ENCODE measurements at places on chromosomes 1 and 21. TPM values are rescaled to one million over a fixed set of nuclear protein-coding genes. Genes with fewer than 3 reads are reported as not detected.

DNA sequence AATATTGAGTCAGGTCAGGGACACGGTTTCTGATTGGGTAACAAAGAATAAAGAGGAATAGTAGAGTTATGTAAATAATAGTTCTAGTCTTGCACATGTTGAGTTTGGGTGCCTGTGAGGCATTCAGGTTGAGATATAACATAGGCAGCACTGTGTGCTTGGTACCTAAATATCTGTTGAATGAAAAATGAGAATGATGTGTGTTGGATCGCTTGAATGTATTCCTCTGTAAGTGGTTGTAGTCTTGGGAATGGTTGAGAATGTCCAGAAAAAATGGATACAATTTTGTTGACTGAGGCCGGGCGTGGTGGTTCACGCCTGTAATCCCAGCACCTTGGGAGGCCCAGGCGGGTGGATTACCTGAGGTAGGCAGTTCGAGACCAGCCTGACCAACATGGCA is 116.3 kb upstream of the HNRNPU start:
- no peaks in the 10 kb centered on the region for H3K27me3 ChIP-seq
- no peaks in the 10 kb centered on the region for H3K36me3 ChIP-seq
- H3K4me1 ChIP-seq: no peaks in the 10 kb centered on the region
- no peak overlapping the region for H3K4me3 ChIP-seq
- H3K27ac ChIP-seq: no peak overlapping the region

DNA sequence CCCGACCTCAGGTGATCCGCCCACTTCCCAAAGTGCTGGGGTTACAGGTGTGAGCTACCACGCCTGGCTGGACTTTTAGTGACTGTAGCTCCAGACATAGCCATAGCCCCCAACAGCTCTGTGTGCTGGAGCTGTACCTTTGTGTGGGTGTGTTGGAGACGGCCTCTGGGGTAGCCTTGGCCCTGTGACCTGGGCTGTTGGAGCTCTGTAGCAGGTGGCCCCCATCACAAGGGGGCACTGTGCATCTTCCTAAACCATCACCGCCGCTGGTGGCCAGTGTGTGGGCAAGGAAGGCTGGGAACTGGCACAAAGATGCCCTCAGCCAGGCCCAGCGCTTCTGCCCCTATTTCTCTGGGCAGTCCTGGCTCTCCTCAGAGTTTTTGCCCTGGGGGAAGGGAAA is 38.4 kb upstream of the FOXO6 start:
- no peak for DNase-seq
- no peaks in the 10 kb centered on the region for H3K4me1 ChIP-seq
- no peak overlapping the region for H3K4me3 ChIP-seq
- no peaks in the 10 kb centered on the region for H3K36me3 ChIP-seq
- H3K27me3 ChIP-seq: no peaks in the 10 kb centered on the region

- no peak for DNase-seq
- no peak overlapping the region for H3K4me3 ChIP-seq
- no peaks in the 10 kb centered on the region for H3K27me3 ChIP-seq
- no peak overlapping the region for H3K27ac ChIP-seq
- H3K4me1 ChIP-seq: no peaks in the 10 kb centered on the region
Measured at GRCh38 chr1:176188604-176189003, 18.5 kb downstream of the COP1 start.

- H3K36me3 ChIP-seq: no peaks in the 10 kb centered on the region
- H3K4me3 ChIP-seq: no peak overlapping the region
- no peak overlapping the region for H3K27ac ChIP-seq
- no peaks in the 10 kb centered on the region for H3K4me1 ChIP-seq
- DNase-seq: peak; percentile 70
Measured at GRCh38 chr1:24070821-24071393, 41.0 kb downstream of the MYOM3 start.

DNA sequence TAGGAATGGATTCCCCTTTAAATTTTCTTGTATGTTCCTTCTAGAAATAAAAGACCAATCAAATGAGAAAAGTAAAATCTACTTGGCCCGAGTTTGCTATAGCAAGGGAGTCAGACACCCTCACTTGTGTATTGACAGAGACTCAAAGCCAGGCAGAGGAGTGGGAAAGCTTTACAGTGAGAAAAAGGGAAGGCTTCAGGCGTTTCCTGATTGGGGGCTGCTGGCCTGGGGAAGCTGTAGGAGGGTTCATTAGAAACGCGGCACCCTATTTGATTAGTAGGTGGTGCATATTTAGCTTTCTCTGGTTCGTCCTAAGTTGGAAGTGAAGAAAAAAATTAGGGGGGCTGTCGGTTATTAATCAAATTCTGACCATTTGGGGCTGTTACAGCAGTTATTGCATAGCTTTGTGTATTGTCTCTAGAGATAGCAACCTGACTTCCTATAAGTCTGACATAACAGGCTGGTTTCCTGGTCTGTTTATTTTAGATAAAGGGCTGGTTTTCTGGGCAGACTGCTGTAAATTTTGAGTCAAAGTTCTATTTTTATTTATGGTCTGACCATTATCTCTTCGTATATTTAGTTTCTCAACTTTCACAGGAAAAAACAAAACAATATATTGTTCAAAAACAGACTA is 10.0 kb downstream of the SLC25A24 start:
- DNase-seq: no peak
- H3K27ac ChIP-seq: no peak overlapping the region
- H3K4me3 ChIP-seq: no peak overlapping the region
- no peaks in the 10 kb centered on the region for H3K27me3 ChIP-seq
- no peaks in the 10 kb centered on the region for H3K36me3 ChIP-seq

- H3K27me3 ChIP-seq: no peaks in the 10 kb centered on the region
- no peak for DNase-seq
- H3K36me3 ChIP-seq: no peaks in the 10 kb centered on the region
- H3K4me1 ChIP-seq: no peaks in the 10 kb centered on the region
Measured at GRCh38 chr1:212884592-212884991, 26.5 kb downstream of the FLVCR1 start.

The WNT9A gene
- total RNA-seq: 1.1 TPM

DNA sequence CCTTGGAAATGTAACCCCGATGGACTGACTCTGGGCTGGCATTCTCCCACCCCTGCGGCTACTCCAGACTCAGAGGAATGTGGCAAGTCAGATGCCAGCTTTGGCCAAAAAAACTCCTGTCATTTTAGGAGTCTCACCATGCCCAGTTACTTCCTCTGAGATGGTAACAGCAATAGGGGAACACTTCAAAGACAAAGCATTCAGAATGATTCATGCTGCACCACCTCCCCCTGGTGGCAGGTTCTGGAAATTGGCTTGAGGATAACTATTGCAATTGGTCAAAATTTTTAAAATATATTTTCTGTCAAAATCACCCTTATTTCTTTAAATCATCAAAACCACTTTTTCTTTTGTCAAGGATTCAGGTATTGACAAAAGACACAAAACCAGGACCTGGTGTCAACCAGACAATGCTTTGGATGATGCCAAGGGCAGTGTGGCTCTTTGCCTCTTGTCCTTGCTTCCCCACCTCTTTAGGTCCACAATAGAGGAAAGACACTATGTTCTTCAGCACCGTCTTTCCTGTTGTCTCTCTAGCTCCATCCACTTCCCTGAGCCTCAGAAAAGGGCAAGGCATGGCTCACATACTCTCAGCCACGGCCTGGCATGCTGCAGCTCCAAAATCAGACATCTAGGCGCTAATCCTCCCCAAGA is 9.9 kb upstream of the CDCA8 start:
- peak; percentile 67 for DNase-seq
- no peaks in the 10 kb centered on the region for H3K4me1 ChIP-seq
- no peak overlapping the region for H3K4me3 ChIP-seq
- H3K36me3 ChIP-seq: no peaks in the 10 kb centered on the region

GRCh38 chr21:14955936-14956520 is 108.8 kb downstream of the NRIP1 start:
- H3K27me3 ChIP-seq: no peaks in the 10 kb centered on the region
- H3K27ac ChIP-seq: no peak overlapping the region
- no peaks in the 10 kb centered on the region for H3K36me3 ChIP-seq
- no peaks in the 10 kb centered on the region for H3K4me1 ChIP-seq
- no peak for DNase-seq

GRCh38 chr1:77139389-77139788 is 79.8 kb downstream of the PIGK start:
- no peaks in the 10 kb centered on the region for H3K36me3 ChIP-seq
- no peaks in the 10 kb centered on the region for H3K27me3 ChIP-seq
- no peak for DNase-seq
- H3K4me1 ChIP-seq: no peaks in the 10 kb centered on the region
- no peak overlapping the region for H3K4me3 ChIP-seq

- H3K27me3 ChIP-seq: no peaks in the 10 kb centered on the region
- H3K36me3 ChIP-seq: no peaks in the 10 kb centered on the region
- H3K4me1 ChIP-seq: no peaks in the 10 kb centered on the region
- no peak overlapping the region for H3K27ac ChIP-seq
- DNase-seq: no peak
Measured at GRCh38 chr1:22380024-22380785, 71.4 kb upstream of the ZBTB40 start.

DNA sequence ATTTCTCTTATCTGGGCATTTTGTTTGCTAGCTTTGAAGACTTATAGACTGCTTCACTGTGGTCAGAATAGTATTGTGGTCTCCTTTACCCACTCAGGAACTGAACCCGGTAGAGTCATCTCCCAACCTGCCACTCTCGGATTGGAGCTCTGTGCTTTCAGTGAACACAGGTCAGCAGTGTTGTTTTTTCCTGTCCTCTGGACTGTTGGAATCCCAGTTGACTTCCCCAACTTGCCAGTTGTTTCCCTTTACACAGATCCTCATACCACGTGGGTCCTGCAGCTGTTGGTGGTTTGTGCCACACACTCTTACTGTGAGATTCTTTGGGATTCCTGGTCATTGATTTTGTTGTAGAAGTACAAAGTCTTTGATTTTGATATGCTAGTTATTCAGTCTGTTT is 214.1 kb downstream of the DYRK1A start:
- no peak overlapping the region for H3K4me3 ChIP-seq
- H3K27ac ChIP-seq: no peak overlapping the region
- H3K36me3 ChIP-seq: no peaks in the 10 kb centered on the region

DNA sequence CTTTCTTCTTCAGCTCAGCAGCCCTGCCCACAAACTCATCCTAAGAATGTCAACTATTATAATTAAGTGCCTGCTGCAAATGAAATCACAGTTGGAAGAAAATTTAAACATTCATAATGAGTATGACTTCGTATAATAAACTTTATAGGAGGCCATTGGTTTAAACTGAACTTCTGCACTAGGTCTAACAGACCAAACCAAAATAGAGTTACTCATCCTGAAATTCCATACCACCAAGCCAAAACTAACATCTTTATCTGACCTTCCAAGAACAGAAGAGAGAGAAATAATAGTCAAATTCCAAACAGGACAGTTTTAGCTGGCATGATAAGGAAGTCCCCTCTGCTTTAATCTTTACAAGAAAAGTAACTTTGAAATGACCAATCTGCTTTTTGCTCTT is 472.4 kb upstream of the PRMT6 start:
- no peak for DNase-seq
- H3K4me3 ChIP-seq: no peak overlapping the region
- no peaks in the 10 kb centered on the region for H3K4me1 ChIP-seq
- H3K27me3 ChIP-seq: no peaks in the 10 kb centered on the region
- no peak overlapping the region for H3K27ac ChIP-seq

GRCh38 chr21:25569711-25570110 is 37.6 kb downstream of the MRPL39 start:
- DNase-seq: no peak
- no peaks in the 10 kb centered on the region for H3K4me1 ChIP-seq
- no peaks in the 10 kb centered on the region for H3K27me3 ChIP-seq
- peaks cover 3% of the 10 kb centered on the region for H3K36me3 ChIP-seq
- H3K27ac ChIP-seq: no peak overlapping the region
- no peak overlapping the region for H3K4me3 ChIP-seq

The PTAFR gene
- 6.2 TPM for total RNA-seq

The TEKT2 gene
- total RNA-seq: 0.98 TPM

DNA sequence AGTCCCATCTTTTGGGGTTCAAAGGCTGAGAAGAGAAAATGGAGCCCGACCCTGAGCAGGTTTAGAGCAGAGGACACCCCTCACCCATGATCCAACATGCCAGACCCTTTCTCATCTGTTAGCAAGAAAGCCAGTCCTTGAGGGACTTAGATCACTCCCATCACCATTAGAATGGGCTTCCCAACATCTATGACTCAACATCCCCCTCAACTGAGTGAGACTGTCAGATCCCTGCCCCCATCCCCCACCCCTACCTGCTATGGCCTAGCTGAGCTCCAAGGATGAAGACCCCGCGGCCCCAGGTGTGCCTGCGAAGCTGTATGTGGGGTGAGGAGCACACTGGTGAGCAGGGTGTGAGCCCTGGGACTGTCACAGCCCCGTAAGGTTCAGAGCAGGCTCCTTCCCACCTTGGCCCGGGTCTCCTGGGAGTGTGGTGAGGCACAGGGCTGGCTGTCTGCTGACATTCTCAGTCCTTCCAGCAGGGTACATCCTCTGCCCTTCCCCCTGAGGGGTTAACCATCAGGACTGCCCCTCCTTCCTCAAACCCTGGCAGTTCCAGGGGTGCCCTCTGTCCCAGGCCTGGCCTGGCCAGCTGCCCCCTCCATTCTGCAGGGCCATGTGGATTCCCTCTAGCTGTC is 21.4 kb upstream of the BLACAT1 start:
- DNase-seq: no peak
- H3K27me3 ChIP-seq: peaks cover 9% of the 10 kb centered on the region
- no peaks in the 10 kb centered on the region for H3K36me3 ChIP-seq
- H3K4me3 ChIP-seq: peak overlapping the region; percentile 39

The HIVEP3 gene
- 3.5 TPM for total RNA-seq

DNA sequence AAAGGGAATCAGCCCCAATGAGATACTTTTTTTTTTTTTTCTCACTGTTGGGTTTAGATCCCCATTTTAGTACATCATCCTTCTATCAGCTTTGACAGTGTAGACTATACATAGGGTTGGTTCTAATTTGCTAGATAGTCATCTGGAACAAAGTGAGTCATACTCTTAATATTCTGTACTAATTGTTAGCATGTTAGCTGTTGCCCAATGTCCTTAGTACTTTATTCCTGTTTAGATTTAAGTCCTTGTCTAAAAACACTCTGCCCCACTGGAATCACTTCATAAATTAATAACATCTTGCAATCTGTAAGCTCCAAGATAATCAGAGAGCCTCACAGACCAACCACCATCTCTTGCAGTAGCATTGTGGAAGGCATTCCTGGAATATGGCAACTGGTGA is 209.8 kb upstream of the KIAA0040 start:
- no peaks in the 10 kb centered on the region for H3K27me3 ChIP-seq
- no peak overlapping the region for H3K4me3 ChIP-seq
- no peak overlapping the region for H3K27ac ChIP-seq
- DNase-seq: no peak
- no peaks in the 10 kb centered on the region for H3K4me1 ChIP-seq

The MMP23B gene
- total RNA-seq: 15.5 TPM

- no peaks in the 10 kb centered on the region for H3K27me3 ChIP-seq
- H3K4me3 ChIP-seq: no peak overlapping the region
- H3K4me1 ChIP-seq: no peaks in the 10 kb centered on the region
- no peaks in the 10 kb centered on the region for H3K36me3 ChIP-seq
Measured at GRCh38 chr1:10286244-10286643, 75.9 kb downstream of the KIF1B start.

Data from breast epithelium (tissue), 4 donors.